ENCODE measurements at places on chromosomes 1 and 21. TPM values are rescaled to one million over a fixed set of nuclear protein-coding genes. Genes with fewer than 3 reads are reported as not detected.

DNA sequence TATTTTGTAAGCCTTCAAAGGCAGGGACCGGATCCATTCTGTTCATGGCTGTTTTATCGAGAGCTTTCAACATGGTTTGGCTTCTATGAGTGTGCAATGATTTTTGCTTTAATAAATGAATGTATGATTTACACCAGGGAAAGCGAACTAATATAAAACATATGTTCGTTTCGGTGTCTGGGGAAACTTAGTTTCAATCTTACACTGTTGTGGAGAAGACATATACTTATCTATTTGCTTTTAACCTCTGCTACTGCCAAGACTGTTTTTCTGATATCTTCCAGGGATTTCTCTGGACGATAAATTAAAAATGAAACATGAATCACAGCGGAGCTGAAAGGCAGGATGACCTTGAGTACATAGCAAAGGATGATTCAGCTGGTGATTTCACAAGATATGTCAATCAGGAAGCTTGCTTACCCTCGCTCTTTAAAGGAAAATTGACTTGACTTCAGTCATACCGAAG lies 14.7 kb upstream of the CYYR1 start:
- no peak for DNase-seq

DNA sequence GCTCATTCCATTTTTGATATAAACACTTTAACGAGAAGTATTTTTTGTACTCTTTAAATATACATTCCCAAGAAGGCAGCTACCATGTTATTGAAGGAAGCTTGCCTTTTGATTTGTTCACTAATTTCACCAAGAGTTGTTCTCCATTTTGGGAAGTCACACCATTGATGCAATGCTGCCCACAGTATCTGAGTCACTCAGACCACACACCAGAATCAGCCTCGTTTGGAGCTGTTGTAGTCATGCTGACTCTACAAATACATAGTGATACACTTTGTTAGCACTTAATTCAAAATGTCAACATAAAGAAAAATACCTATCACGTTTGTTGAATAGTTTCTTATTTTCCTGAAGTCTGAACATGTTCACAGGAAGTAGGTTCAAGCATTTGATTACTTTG lies 78.7 kb downstream of the PAPPA2 start:
- no peak for DNase-seq

DNA sequence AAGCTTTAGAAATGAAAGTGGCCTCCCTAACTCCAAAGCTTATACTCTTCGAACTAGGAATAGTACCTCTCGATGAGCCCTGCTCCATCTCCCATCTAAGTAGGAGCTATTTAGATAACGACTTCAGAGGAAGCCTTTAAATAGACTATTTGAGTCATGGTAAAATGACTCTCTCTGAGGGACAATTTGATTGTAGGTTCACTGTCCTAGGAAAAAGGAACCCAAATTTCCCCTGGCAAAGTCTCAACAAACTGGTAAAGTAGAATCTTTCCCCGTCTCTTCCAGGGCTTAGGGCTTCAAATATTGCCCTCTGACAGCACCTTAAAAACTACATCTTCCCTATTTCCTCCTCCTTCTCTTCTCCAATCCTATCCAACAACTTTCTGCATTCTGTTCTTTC lies 2.0 kb upstream of the FCER1A start:
- DNase-seq: no peak

GRCh38 chr1:104991702-104992101 lies 1242.0 kb downstream of the AMY1C start:
- no peak for DNase-seq

DNA sequence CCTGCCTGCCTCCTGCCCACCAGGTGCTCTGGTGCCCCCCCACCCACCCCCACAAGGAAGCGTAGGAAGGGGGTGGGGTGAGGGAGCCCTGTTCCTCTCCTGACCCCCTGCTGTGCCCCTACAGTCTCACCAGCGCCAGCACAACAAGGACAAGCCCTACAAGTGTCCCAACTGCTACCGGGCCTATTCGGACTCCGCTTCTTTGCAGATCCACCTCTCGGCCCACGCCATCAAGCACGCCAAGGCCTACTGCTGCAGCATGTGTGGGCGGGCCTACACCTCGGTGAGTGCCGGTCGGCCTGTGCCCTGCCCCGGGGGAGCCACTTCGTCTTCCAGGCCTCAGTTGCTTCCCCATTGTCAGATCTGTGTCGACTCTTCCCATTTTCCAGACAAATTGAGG lies 25.9 kb downstream of the A3GALT2 start:
- no peak for DNase-seq

- no peak for DNase-seq
Measured at GRCh38 chr1:1098681-1099421, 17.0 kb downstream of the C1orf159 start.

- no peak for DNase-seq
Measured at GRCh38 chr1:87473203-87473661, 144.6 kb downstream of the LMO4 start.

- DNase-seq: no peak
Measured at GRCh38 chr1:15943992-15944307, 32.0 kb downstream of the ZBTB17 start.

DNA sequence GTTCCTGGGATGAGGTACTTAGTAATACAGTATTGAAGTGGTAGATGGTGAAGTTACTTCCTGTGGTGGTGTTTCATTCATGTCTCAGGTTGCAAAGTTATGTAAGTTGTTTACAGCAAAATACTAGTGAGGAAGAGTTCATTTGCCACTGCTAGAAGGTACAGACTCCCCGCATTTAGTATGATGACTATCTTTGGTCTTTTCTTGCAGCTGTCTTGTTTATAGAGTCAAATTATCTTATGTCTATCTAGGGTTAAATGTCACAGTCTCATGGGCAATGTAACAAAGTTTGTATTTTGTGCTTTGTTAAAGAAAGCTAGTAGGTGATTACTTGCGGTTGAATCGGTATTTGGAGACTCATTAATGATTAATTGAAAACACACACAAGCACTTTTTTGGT lies 50.2 kb downstream of the LRRC8D start:
- no peak for DNase-seq

- no peak for DNase-seq
Measured at GRCh38 chr1:88730132-88730675, 46.1 kb downstream of the PKN2 start.

The ARMH1 gene
- total RNA-seq: 3.7 TPM

The OR2T1 gene
- total RNA-seq: not detected

The CYP4Z1 gene
- not detected for total RNA-seq

Data from mucosa of gallbladder (tissue), 1 donor.